Large intestine (tissue), 12 donors: ENCODE measurements at places on chromosomes 4 and X. TPM values are rescaled to one million over a fixed set of nuclear protein-coding genes. Genes with fewer than 3 reads are reported as not detected.

GRCh38 chrX:84487365-84488353, 14.6 kb downstream of the HDX start:
- H3K4me1 ChIP-seq, result no peaks in the 10 kb centered on the region
- H3K36me3 ChIP-seq, result no peaks in the 10 kb centered on the region
- no peak overlapping the region for H3K27ac ChIP-seq
- H3K27me3 ChIP-seq, result no peaks in the 10 kb centered on the region

EVC gene
- 4.6 TPM for polyA plus RNA-seq

- peaks cover 1% of the 10 kb centered on the region for H3K36me3 ChIP-seq
- H3K27me3 ChIP-seq, result no peaks in the 10 kb centered on the region
- peaks cover 11% of the 10 kb centered on the region for H3K4me1 ChIP-seq
- H3K27ac ChIP-seq, result no peak overlapping the region
Measured at GRCh38 chr4:78247536-78248285, 190.6 kb downstream of the FRAS1 start.

GATA1 gene
- polyA plus RNA-seq, result 0.76 TPM

DNA sequence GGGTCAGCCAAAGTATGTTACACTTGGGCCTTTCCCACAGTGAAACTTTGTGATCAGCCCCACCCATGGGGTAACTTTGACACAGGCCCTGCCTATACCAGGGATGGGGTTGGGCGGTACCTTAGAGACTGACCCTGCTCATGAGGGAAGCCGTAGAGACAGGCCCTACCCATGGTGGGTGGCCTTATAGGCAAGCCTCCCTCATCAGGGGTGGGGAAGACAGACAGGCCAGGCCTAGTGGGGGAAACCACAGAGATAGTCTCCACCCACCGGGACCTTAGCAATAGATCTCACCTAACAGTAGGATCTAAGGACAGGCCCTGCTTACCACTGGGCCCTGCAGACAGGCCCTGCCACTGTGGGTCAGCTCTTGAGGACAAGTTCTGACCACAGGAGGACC, 6.8 kb downstream of the PLP2 start:
- H3K4me1 ChIP-seq, result no peaks in the 10 kb centered on the region
- H3K27me3 ChIP-seq, result no peaks in the 10 kb centered on the region
- no peak for DNase-seq
- no peak overlapping the region for H3K27ac ChIP-seq

EMCN gene
- 8.7 TPM for polyA plus RNA-seq

TSPAN7 gene
- 61.9 TPM for polyA plus RNA-seq

DNA sequence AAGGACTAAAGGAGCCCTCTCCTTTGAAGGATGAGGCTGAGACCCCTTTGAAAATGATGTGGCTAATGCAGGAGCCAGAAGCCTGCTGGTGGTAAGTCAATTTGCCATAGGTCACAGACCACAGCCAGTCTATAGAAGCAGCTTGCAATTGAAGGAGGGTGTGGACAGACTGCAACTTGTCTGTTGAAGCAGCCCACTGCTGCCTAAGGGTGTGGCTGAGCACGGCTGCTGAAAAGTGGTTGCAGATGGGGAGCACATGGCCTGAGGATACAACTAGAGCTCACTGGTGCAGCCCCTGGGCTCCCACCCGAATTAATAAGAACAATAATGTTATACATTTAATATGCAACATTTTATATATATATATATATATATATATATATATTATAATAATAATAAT, 11.4 kb upstream of the EXOC1L start:
- no peaks in the 10 kb centered on the region for H3K36me3 ChIP-seq
- H3K4me3 ChIP-seq, result no peak overlapping the region
- no peak for DNase-seq

MAGEA2B gene
- polyA plus RNA-seq, result not detected

CXCL11 gene
- 0.30 TPM for polyA plus RNA-seq

GRCh38 chr4:122865425-122865824, 38.8 kb downstream of the FGF2 start:
- no peaks in the 10 kb centered on the region for H3K36me3 ChIP-seq
- no peak for DNase-seq
- no peak overlapping the region for H3K4me3 ChIP-seq
- H3K27ac ChIP-seq, result no peak overlapping the region

NEXMIF gene
- polyA plus RNA-seq, result 0.84 TPM

DNA sequence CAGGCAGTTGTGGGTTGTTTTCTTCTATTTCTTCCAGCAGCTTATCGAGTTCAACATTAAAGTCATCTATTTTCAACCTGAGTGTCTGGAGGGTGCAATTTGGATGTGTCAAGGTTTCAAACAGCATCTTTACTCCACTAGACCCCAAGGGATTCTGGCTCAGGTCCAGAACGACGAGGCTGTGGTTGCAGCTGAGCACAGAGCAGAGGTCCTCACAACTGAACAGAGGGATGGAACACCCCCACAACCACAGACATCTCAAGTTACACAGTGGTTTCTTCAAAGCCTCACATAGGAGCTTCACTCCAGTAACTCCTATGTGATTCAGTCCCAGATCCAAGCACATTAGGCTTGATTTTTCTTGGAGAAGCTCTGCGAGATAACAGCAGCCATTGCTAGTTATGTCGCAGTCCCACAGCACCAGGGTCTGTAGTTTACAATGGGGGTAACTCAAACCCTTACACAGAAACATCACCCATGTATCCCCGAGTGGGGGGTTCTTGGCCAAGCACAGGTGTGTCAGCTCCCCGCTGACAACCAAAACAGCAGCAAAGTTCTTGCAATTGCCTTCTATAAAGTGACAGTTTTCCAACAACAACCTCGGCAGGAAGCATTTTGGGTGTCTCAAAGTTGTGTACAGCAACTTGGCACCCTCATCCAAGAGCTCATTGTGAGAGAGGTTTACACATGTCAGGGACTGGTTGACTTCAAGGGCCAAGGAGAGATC, 2.8 kb downstream of the NLRP2B start:
- H3K27me3 ChIP-seq, result no peaks in the 10 kb centered on the region
- no peaks in the 10 kb centered on the region for H3K36me3 ChIP-seq
- no peak for DNase-seq
- H3K27ac ChIP-seq, result no peak overlapping the region
- H3K4me1 ChIP-seq, result no peaks in the 10 kb centered on the region
- H3K4me3 ChIP-seq, result no peak overlapping the region

DNA sequence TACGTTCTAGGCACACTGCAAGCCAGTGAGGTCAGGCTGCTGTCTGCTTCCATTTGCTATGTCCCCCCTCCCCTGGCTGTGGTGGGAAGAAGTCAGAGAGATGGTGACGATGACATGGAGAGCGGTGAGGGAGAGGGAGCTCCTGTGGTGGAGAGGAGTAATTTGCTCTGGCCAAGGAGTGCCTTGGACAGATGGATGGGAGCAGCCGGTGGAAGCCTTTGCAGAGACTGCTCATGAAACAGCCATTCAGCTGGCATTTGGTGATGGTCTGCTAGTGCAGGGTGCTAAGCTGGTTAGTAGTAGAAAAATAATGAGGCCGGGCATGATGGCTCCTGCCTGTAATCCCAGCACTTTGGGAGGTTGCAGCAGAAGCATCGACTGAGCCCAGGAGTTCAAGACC, 124.1 kb downstream of the FHDC1 start:
- no peak overlapping the region for H3K4me3 ChIP-seq
- no peak overlapping the region for H3K27ac ChIP-seq
- H3K36me3 ChIP-seq, result no peaks in the 10 kb centered on the region
- no peaks in the 10 kb centered on the region for H3K27me3 ChIP-seq
- peaks cover 24% of the 10 kb centered on the region for H3K4me1 ChIP-seq
- DNase-seq, result no peak

DNA sequence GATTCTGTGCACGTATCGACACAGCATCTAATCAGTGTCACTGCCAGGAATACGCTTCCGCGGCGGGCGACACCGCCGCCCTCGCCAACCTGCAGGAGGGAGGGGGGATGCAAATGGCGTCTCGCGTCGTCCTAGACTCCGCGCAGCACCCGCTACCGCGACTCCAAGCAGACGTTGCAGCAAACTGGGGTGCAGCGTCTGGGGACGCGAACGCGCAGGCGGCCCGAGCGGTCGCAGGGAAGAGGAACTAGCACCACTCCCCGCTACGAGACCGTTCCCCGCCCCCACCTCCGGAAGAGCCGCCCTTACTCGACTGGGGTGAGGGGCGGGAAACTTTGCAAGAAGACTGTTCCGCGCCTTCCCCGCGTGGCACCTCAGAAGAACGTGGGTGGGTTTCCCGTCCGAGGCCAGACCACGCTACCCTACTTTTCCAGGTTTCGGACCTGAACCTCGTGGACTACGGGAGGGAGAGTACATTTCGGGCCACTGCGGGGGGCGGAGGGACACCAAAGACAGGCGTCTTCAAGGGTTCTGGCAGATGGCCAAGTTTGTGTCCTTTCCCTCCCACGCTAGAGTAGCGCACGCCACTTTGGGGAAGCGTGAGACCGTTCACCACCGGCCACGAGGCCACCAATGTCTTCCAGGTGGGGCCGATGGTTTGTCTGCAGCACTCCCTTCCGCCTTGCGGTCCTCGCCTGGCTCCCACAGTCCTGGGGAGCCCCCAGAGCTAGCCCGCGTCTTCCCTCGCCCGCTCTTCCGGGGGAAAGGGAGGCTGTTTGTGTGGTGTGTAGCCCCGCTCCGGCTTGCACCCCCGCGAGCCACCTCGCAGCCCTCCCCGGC, 78.0 kb upstream of the BCOR start:
- peaks cover 38% of the 10 kb centered on the region for H3K4me1 ChIP-seq
- H3K4me3 ChIP-seq, result peak overlapping the region; percentile 66
- H3K27ac ChIP-seq, result peak overlapping the region; percentile 99
- no peaks in the 10 kb centered on the region for H3K27me3 ChIP-seq
- H3K36me3 ChIP-seq, result no peaks in the 10 kb centered on the region

DNA sequence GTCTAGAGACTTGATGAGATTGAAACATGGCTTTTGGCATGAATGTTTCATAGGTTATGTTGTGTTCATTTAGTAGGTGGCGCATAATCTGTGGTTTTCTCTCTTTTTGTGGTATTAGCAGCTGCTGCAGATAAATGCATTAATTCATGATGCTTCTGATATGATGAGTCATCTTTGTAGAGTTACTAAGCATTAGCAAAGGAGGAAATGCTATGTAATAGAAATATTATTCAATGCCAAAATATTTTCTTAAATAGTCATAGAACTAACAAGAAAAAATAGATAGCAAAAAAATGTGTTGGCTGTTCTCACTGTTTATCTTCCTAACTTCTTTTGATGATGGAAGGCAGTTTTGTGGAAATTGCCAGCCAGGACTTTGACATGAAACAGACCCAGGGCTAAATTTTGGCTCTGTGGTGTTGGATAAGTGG, 3.6 kb downstream of the ZXDB start:
- H3K4me1 ChIP-seq, result no peaks in the 10 kb centered on the region
- H3K27ac ChIP-seq, result no peak overlapping the region
- no peak overlapping the region for H3K4me3 ChIP-seq
- H3K36me3 ChIP-seq, result no peaks in the 10 kb centered on the region
- DNase-seq, result no peak

ALB gene
- 20.3 TPM for polyA plus RNA-seq

GRCh38 chr4:169870507-169870906, 112.8 kb upstream of the HPF1 start:
- H3K4me1 ChIP-seq, result no peaks in the 10 kb centered on the region
- H3K27me3 ChIP-seq, result no peaks in the 10 kb centered on the region
- no peaks in the 10 kb centered on the region for H3K36me3 ChIP-seq

- no peaks in the 10 kb centered on the region for H3K27me3 ChIP-seq
- no peak for DNase-seq
- peaks cover 2% of the 10 kb centered on the region for H3K4me1 ChIP-seq
- H3K36me3 ChIP-seq, result no peaks in the 10 kb centered on the region
Measured at GRCh38 chrX:19810802-19811201, 76.6 kb downstream of the SH3KBP1 start.

- DNase-seq, result no peak
- H3K4me3 ChIP-seq, result no peak overlapping the region
- H3K36me3 ChIP-seq, result no peaks in the 10 kb centered on the region
Measured at GRCh38 chr4:66014146-66014765, 344.0 kb upstream of the EPHA5 start.

DNA sequence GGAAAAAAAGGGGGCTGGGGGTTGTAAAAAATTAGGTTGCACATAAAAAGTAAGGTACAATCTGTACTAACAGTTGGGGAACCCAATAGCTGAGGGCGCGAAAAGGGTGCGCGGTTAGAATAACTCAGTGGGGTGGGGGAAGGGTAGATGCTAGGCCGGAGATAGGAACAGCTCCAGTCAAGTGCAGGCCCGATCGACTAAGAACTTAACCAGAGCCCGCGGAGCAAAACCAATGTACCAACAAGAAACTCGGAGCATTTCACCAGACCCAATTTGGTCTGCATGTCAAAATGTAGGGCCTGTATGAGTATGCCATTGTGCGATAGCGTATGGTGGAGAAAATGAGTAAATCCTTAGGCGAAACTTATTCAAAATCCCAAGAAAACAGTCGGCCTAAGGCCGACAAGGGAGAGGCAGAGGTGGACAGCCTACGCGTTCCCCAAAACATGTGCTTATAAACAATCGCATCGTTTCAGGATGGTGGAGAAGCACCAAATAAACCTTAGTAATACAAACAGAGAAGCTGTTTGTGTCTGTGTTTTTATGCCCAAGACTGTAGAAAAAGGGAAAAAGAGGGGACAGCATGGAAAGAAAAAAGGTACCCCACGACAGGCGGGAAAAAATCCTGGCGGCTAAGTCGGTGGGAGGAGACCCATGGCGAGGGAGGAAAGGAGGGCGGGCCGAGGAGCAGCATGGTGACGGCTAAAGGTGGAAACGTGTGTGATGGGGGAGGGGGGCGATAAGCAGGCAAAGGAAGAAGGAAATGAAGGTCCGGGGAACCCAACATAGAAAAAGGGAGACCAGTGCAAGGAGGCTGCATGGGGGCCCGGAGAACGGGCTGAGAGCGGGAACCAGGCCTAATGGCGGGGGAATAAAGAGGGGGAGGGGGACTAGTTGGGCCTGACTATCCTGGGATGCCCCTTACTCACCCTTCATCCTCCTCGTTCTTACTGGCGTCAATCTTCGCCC, 990 bp downstream of the HNRNPD start:
- peak overlapping the region; percentile 98 for H3K4me3 ChIP-seq
- peak; percentile 74 for DNase-seq
- H3K36me3 ChIP-seq, result peaks cover 8% of the 10 kb centered on the region
- H3K4me1 ChIP-seq, result peaks cover 8% of the 10 kb centered on the region
- peak overlapping the region; percentile 100 for H3K27ac ChIP-seq

DNA sequence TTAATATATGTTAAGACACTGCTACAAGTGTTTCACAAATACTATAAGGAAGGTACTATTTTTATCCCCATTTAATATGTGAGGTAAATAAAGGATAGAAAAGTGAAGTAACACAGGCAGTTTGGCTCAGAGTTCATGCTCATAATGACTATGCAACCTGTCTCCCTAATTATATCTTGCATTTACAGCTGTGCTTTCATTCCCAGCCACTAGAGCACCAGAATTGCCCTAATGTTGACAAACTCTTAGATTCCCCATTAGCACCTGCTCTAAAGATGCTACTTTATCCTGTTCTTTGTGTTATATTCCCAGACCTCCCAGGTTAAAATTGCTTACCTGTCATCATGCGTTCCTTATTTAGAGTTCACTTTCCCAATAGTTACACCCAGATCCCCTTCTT, 833.6 kb downstream of the CCSER1 start:
- no peak overlapping the region for H3K4me3 ChIP-seq
- no peaks in the 10 kb centered on the region for H3K27me3 ChIP-seq
- H3K36me3 ChIP-seq, result no peaks in the 10 kb centered on the region
- no peak for DNase-seq

C1QTNF7 gene
- 3.1 TPM for polyA plus RNA-seq
